Left renal cortex interstitium (tissue), 4 donors: ENCODE measurements at places on chromosomes 11 and 22.

DNA sequence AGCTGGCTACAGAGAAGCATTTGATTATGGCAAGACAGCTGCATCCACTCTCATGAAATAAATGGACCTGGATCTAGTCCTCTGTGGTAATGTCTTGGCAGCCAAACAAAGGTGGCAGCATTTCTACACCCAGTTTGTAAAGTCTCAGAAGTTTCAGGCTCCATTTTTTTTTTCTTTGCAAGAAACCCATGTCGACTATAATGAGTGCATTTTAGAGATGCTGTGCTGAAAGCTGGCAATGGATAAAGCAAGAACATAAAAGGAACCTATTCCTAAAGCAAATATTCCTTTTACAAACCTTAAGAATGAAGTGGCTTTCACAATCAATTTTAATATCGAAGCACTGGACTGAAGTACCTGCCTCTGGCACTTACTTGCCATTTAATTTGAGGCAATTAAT lies 33.5 kb downstream of the THAP12 start:
- DNase-seq, result no peak

GRCh38 chr11:115896084-115896483 lies 391.9 kb upstream of the CADM1 start:
- no peak for DNase-seq

DNA sequence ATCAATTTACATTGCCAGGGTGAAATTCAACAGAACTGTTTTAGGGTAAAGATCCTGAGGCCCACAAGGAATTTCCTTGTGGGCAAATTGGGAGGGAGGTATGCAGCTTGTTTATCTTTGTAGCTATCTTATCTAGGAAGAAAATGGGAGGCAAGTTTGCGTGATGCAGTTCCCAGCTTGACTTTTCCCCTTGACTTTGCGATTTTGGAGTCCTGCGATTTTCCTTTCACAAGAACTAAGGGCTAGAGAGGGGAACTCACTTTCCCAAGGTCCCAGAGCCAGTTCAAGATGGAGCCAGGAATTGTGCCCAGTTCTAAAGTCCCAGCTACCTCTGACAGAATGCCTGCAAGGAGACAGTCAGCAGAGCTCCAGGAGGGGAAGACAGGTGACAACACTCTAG lies 30.7 kb downstream of the RIBC2 start:
- DNase-seq, result no peak

DNA sequence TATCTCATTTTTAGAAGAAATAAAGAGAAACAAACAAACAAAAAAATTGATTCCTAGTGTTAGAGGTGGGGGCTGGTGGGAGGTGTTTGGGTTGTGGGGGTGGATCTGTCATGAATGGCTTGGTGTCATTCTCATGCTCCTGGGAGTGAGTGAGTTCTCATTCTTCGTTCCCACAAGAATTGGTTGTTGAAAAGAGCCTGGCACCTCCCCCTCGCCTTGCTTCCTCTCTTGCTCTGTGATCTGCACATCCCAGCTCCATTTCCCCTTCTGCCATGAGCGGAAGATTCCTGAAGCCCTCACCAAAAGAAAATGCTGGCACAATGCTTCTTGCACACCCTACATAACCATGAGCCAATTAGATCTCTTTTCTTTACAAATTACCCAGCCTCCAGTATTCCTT lies 277.8 kb downstream of the ST3GAL4 start:
- no peak for DNase-seq

- DNase-seq, result no peak
These were observed 88.6 kb downstream of the TEAD1 start for GRCh38 chr11:12762696-12763324.

DNA sequence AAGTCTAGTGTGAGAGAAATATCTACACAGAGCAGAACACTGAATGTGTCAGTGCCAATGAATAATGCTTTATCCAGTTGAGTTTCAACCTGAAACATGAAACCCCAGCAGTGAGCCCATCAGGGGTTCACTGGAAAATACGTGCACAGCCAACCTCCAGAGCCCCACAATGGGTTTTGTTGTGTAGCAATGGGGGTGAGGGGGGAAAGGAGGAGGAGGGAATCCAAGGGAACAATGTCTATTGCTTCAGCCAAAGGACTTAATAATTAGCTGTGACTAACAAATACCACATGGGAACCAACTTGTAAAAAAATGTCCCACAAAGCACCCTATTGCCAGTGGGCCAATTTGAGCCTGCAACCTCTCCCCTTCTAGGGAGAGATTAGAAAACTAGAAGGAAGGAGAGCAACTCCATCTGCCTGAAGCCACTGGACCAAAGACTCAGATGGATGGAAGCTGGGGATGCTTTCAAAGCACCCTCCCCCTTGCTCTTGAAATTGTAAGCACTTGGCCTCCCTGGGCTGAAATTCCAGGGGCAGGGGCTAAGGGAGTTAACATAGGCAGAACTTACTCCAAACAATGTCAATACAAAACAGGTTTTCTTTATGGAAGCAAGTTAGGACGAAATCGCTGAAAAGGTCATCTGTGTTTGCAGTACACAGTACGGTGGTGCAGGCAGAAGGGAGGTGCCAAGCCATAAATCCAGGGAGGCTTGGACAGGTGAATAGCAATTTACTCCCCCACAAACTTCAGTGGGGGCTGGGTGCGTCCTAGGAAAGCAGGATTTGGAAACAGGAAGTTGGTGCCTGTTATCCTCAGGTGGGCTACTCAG lies 99.8 kb downstream of the ARL14EP start:
- DNase-seq, result no peak

GRCh38 chr11:121300972-121301699 lies 8.6 kb downstream of the SC5D start:
- DNase-seq, result no peak

- DNase-seq, result no peak
These were observed 11.0 kb downstream of the NEFH start for GRCh38 chr22:29491012-29491411.

DNA sequence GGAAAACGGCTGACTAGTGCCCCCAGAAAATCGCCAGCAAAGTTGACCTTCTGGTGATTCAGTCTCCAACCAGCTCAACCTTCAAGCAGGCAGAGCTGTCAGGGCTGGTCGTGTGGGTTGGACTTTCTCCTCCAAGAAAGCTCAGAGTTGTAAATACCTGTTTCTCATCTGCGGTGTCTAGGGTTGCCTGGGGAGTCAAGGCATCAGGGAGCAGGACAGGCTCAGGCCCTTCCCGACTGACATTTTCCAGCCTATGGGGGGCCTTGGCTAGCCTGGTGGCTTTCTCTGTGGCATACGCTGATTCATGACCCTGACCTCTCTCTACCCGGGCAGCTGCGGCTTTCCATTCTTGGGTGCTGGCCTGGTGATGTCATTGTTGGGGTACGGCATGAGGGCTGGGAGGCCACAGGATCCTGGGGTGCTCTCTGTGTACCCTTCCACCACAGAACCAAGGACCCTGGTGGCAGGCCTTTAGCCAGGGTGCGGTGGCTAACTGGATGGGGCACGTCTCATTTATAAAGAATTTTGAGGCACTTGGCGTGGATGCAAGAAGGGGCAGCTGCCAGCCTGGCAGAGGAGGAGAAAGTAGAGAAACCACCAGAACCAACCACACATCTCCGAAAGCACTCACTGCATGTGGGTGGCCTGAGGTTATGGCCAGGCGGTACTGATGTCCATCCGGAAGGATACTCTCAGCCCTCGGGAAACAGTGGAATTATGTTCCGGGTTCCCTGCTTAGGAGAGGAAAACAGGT lies 64.9 kb downstream of the BCR start:
- no peak for DNase-seq

GRCh38 chr11:63635762-63636465 lies 21.7 kb upstream of the PLAAT3 start:
- DNase-seq, result no peak

- no peak for DNase-seq
These were observed 592 bp downstream of the RHOD start for GRCh38 chr11:67057205-67057672.

DNA sequence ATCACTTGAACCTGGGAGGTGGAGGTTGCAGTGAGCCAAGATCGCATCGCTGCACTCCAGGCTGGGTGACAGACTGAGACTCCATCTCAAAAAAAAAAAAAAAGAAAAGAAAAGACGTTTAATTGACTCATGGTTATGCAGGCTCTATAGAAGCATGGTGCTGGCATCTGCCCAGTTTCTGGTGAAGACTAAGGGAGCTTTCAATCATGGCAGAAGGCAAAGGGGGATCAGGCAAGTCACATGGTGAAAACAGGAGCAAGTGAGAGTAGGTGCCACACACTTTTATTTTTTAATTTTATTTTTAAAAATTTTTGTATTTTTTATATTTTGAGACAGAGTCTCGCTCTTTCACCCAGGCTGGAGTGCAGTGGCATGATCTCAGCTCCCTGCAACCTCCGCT lies 8.4 kb upstream of the PATZ1 start:
- DNase-seq, result no peak

- DNase-seq, result no peak
These were observed 157.3 kb downstream of the AASDHPPT start for GRCh38 chr11:106234794-106235193.

DNA sequence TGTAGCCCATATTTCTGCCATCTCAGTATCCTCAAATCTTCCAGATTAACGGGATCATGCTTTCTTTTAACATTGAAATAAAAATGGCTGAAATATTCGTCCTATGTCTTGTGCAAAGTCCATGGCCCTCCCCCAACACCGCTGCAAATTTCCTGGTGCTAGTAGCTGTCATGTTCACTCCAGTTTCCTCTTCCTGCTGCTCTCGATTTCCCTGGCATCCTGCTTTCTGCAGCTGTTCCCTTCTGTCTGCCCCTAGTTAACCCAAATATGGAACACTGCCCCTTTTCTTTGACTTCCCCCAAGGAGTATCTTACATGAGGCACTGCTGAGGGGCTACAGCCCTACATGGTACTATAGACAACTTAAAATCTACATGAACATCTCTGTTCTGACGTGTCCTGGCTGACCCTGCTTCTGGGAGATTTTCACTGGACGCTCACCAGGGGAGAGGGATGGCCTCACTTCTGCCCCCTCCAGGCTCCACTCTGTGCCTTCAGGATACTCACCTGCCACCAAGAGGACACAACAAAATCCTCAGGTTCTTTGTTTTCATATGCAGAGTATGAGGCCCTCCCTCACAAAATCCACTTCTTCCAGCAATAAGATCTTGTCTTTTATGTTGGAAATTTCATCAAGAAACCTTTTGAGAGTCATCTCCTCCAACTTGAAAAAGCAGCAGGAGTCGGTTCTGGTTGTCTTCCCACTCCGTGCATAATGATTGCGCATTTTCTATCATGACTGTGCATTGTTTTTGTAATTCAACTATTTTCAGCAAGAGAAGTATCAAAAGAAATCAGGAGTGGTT lies 29.5 kb upstream of the SCUBE2 start:
- DNase-seq, result no peak

DNA sequence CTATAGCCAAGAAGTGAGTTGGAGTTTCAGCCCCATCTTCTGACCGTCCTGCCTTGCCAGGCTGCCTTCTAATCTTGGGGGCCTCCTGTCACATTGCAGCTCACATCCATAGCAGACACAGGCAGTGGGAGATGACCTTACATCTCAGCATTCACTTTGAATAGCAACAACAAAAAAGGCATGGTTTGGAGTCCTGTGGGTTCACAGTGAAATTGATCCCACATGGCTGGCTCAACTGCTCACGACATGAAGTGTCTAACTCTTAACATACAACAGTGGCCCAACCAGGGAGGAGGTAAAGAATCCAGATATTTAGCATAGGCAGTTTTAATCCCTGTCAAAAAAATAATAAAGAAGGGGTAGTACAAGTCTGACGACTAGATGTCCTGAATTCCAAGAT lies 38.1 kb downstream of the DBX1 start:
- no peak for DNase-seq

GRCh38 chr11:47560426-47560825 lies 5.0 kb upstream of the PTPMT1 start:
- no peak for DNase-seq

DNA sequence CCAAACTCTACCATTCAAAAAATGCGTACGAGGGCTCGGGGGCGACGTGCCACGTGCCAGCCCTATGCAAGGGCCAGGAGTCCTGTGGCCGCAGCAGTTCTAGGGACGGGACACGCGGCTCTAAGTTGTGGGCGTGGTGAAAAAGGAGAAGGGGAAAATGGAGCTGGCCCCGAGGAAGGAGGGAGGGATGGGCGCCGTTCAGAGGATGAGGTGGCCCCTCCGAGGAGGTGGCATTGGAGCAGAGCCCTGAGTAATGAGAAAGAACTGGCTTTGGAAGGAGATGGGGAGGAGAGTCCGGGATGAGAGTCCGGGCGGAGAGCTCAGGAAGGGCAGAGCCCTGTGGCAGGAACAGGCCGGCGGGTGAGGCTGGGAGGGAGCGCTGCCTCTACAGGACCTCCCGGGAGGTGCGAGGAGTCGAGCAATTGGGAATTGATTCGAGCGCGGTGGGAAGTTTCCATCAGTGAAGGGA lies 21.0 kb downstream of the OTUB1 start:
- DNase-seq, result no peak

- no peak for DNase-seq
These were observed 83.3 kb downstream of the MICAL2 start for GRCh38 chr11:12193515-12194336.

DNA sequence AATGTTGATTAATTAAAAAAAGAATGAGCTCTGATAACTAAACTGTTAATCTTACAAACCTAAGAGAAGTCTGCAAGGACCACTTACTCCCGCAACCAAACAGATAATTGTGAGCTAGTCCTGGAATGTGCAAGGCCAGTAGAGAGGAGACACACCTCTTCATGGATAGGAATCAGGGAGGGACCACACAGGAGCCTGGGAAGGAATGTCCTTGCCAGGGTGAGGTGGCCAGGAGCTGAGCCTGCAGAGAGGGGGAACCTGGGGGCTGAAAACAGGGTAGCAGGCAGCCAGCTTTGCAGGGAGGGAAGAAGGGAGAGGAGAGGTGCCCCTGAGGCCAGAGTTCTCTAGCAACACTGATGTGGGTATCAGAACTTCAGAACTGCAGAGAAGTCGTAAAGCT lies 9.4 kb upstream of the NLRP10 start:
- no peak for DNase-seq

GRCh38 chr11:102798012-102798746 lies at the start of gene MMP1:
Gene MMP1 (minus strand): TSS chr11:102798160. CDS start chr11:102798092, 68 bp downstream.
- no peak for DNase-seq

DNA sequence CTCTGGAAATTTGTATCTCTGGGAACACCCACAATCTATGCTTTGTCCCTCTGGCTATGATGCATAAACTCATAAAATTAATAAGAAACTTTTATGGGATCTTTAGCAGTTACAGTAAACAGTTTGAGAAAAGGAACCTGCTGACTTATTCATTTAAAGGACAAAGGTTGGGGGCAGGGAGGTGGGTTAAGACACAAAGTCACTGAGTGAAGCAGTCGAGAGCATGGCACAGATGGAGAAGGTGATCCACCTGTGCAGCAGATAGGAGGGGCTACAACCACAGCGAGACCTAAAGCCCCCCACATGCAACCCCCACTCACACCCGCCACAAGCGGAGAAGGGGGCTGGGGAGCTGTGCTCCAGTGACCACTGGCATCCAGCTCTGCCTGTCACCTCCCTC lies 45.0 kb downstream of the SMCO4 start:
- DNase-seq, result no peak
